Right ventricle myocardium superior (tissue), 1 donor: ENCODE measurements at places on chromosomes 7 and 10. TPM values are rescaled to one million over a fixed set of nuclear protein-coding genes. Genes with fewer than 3 reads are reported as not detected.
A peak's percentile ranks its signal among the peaks of the same experiment; 100 is the strongest.

DNA sequence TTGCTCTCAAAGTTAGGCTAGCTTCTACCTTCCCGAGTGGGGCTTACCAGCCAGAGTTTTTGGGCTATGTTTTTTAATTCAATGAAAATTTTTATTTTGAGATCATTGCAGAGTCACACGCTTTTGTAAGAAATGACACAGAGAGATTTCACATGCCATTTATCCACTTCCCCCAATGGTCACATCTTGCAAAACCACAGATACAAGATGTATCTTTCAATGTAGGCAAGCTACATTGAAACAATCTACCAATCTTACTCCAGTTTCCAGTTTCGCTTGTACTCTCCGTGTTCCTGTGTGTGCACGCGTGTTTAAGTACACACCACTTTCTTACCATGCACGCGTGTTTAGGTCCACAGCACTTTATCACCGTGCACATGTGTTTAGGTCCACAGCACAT lies 89.4 kb upstream of the LEP start:
- DNase-seq = no peak

DNA sequence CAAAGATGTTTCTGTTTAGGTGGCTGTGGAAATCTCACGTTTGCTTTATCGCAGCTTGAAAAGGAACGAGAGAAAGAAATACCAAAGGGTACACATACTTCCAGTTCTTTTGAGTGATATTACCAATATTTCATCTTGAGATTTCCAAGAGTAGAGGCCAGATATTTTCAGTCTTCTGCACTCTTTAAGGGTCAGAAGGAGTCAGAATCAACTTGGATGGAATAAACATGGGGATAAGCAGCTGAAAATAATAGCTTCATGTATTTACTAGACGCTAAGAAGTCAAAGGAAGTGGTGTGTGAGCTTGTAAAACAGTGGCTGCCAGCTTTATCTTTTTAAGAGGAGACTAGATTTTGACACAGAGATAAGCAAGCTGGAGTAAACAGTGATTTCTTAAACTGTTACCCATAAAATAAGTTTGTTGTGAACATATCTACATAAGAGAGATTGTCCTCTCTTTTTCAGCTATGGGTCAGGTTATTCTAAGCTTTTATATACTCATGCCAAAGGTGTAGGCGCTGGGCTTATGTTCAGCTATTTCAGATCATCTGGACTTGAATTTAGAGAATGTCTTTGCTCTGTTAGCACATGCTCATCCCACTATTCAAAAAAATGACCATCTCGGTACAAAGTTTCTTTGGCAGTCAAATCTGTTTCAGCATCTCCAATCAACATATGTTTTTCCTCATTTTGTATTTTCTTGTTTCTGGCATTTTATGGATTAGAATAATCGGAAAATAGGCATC lies 170.8 kb upstream of the TCF7L2 start:
- no peak for DNase-seq

The PPP1R17 gene
- not detected for total RNA-seq

GRCh38 chr7:116258734-116259133 lies 48.4 kb downstream of the TES start:
- no peak for DNase-seq

DNA sequence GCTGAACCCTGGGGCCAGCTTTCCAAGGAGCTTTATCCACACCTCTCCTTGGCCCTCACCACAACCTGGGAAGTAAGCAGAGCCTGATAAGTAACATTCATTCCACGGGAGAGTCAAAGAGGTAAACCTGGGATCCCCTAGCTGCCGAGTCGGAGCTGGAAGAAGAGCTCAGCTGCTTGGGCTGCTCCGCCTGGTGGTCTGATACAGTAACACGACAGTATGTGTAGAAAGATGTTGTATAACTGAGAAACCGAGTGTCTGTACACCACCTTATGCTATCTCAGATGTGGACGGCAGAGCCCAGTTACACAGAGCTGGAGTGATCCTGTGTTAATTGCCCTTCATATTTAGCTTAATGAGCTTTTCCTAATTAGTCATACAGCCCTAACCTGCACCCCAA lies 151.3 kb upstream of the KMT2E start:
- DNase-seq = no peak

GRCh38 chr10:6769704-6770417 lies 189.8 kb upstream of the PRKCQ start:
- no peak for DNase-seq

DNA sequence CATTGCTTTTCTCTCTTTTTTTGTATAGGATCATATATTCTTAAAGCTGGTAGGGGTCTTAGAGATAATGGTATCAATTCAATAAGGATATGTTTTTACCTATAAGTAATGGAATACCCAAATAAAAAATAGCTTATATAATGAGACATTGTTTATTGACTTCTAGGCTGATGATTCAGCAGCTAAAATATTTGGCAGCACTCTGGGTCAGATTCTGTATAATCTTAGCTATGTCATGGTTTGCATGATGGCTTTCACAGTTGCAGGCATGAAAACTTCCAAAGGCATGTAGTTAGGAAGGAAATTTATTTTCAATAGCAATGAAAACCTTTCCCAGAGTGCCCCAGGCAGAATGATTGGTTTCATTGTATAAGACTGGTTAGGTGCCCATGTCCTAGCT lies 32.1 kb upstream of the A1CF start:
- DNase-seq = no peak

The PTPRN2 gene
- 1.2 TPM for total RNA-seq

DNA sequence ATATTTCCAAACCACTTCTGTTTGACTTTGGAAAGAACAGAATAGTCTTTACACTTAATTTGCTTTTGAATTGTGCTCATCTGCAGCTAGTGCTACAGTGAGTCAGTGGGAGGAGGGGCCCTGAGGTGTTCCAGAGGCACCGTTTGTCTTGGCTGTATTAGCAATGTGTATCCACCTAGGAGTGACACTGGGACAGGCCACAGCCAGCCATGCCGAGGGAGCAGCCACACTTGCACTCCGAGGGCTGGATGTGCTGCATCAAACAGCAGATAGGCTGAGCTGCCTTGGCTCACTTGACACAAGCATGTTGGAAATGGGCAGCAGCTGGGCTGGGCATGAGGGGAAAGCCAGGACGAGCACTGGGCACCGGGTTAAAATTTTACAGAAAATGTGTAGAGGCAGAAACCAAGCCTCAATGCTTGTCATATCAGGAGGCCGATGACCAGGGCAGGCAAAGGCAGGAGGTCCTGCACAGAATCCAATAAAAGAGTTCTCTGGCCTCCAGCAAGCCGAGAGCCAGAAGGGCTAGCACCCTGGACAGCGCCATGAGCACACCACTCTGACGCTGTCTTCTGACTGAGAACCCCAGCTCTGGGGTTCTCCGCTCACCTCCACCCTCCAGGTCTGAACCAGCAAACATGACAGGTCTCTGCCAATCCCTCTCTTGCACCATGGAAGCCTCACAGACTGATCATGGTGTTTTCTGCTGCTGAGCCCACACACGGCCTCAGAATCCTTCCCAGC lies 163.3 kb downstream of the GRID1 start:
- DNase-seq = no peak

The SLC13A1 gene
- not detected for total RNA-seq

The HTR5A gene
- total RNA-seq = not detected

GRCh38 chr10:111209692-111210091 lies 132.9 kb downstream of the ADRA2A start:
- no peak for DNase-seq

GRCh38 chr7:1693991-1694524 lies 24.0 kb downstream of the ELFN1 start:
- DNase-seq = peak; percentile 45

The GIMAP1 gene
- 5.6 TPM for total RNA-seq

- DNase-seq = no peak
Measured at GRCh38 chr10:113169853-113170460, 219.9 kb downstream of the TCF7L2 start.

The ATOH7 gene
- not detected for total RNA-seq

DNA sequence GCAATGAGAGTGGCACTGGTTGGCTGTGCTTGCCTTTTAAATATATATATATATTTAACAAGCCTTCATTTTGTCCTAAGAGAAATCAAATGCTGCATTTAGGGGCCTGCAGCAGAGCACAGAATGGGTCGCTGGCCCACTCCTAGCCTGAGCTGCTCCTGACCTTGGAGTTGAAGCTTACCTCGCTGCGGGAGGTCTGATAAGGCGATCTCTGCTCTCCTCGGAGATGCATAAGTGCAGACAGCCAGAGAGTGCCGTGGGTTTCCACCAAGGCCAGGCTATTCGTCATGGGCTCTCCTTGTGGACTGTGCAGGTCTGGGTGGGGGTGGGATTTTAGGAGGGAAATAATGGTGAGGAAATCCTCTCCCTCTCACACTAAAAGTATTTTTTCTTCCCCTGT lies 99.5 kb upstream of the IKZF1 start:
- DNase-seq = no peak

- DNase-seq = no peak
Measured at GRCh38 chr7:105932835-105933477, 30.1 kb upstream of the CDHR3 start.

The HOXA6 gene
- not detected for total RNA-seq

GRCh38 chr7:134453518-134453917 lies 5.4 kb downstream of the AKR1B1 start:
- DNase-seq = no peak

GRCh38 chr7:44618753-44619152 lies 12.3 kb downstream of the OGDH start:
- DNase-seq = no peak

DNA sequence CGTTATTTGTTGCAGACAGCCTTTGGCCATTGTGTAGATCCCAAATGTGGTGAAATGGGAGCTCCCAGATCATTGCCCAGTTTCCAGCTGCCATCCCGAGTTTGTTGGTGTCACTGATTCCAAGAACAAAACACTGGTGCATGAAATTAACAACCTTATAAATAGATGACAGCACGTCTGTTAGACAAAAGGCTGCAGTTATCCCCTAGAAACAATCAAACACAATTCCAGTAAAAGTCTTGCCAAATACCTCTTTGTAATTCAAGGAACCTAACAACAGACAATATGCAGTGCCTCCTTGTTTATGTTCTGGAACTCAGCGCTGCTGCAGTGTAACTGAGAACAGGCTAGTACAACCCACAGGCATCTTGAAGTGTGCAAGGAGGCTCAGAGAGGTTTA lies 404.5 kb downstream of the PAXIP1 start:
- no peak for DNase-seq

DNA sequence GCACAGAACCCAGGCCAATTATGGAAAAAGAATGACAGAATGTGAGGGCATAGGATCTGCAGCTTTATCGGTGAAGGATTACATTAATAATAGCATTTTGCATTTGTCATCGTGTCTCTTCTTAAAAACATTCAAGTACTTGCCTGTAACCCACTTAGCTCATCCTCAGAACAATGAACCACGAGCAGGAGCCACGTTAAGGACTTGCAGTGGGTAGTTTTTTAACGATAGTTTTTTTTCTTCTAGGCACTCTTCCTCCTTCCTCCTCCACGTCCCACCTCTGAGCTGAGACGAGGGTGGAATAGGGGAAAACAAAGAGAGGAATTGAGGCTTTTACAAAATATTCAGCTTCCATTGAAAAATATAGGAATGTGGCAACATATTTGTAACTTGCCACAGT lies 27.1 kb downstream of the CDHR3 start:
- no peak for DNase-seq

DNA sequence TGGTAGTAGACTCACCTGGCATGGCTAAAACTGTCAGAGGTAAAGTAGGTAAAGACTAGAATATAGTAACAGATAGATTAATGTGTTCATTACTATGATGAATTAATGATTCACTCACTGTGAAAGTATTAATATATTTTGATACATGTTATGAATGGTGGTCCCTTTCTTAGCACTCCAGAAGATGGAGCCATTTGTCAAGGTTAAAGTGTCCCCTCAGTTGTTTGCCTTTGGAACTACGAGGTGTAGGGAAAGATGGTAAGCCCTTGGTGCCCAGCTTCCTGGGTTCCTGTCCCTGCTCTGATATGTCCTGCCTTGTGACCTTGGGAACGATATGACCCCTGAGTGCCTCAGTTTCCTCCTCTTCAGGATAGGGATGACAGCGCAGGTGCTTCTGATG lies 49.4 kb downstream of the HTRA1 start:
- DNase-seq = no peak

GRCh38 chr10:36087006-36088005 lies 445.2 kb upstream of the FZD8 start:
- no peak for DNase-seq

- no peak for DNase-seq
Measured at GRCh38 chr7:158394936-158395335, 192.7 kb downstream of the PTPRN2 start.

The FKBP6 gene
- total RNA-seq = not detected

GRCh38 chr10:20363684-20364083 lies 533.4 kb downstream of the NEBL start:
- no peak for DNase-seq

DNA sequence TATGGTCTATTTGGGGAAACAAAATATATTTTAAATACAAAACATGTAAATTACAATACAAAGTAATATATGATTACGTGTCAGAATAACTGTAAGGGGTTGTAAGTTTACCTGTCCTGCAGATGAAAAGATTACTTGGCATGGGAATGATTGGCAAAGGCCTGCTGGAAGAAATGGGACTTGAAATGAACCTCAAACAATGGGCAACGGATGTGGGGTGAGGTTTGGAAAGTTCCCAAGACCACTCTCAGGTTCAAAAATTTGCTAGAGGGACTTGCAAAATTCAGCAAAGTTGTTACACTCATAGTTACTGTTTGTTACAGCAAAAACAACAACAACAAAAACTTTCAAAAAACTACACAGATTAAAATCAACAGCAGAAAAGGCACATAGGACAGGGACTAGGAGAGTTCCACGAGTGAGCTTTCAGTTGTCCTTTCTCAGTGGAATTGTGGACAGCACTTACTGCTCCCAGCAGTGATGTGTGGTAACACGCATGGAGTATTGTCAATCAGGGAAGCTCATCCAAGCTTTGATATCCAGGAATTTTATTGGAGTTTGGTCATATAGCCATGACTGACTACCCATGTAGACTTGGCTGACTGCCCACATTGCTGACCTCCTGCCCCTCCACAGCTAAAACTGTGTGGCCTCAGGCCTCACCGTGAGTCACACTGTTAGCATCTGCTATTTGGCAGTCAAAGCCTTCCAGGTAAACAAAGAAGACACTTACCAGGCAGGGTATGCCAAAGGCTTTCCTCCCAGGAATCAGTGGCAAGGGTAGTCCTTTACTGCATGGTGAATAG lies 43.8 kb downstream of the EXOC6 start:
- no peak for DNase-seq

DNA sequence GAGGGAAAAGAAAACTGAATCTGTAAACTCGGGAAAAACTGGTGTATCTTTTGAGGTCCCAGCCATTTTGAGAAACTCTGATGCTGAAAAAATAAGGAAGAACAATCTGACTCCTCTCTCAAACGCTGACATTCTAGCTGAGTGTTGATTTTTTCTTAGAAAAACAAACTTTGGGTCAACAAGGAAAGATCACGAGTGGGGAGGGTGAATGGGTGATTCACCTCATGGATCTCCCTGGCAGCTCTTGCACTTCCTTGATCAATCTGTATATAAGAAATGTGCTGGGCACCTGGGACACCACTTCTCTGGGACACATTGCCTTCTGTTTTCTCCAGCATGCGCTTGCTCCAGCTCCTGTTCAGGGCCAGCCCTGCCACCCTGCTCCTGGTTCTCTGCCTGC lies at the start of gene PIP:
PIP (plus strand) TSS at position 297 of the 400 bp plus-strand sequence; CDS start at position 337, 40 bp downstream.
- DNase-seq = no peak

GRCh38 chr7:74709880-74710671 lies 52.6 kb downstream of the GTF2I start:
- DNase-seq = no peak

The SEMA3C gene
- total RNA-seq = 66.9 TPM

The BTBD16 gene
- not detected for total RNA-seq

GRCh38 chr10:71347587-71348395 lies 28.7 kb downstream of the SLC29A3 start:
- no peak for DNase-seq
